NCI-H774 (cell line): ENCODE measurements at places on chromosomes 2 and 18.

DNA sequence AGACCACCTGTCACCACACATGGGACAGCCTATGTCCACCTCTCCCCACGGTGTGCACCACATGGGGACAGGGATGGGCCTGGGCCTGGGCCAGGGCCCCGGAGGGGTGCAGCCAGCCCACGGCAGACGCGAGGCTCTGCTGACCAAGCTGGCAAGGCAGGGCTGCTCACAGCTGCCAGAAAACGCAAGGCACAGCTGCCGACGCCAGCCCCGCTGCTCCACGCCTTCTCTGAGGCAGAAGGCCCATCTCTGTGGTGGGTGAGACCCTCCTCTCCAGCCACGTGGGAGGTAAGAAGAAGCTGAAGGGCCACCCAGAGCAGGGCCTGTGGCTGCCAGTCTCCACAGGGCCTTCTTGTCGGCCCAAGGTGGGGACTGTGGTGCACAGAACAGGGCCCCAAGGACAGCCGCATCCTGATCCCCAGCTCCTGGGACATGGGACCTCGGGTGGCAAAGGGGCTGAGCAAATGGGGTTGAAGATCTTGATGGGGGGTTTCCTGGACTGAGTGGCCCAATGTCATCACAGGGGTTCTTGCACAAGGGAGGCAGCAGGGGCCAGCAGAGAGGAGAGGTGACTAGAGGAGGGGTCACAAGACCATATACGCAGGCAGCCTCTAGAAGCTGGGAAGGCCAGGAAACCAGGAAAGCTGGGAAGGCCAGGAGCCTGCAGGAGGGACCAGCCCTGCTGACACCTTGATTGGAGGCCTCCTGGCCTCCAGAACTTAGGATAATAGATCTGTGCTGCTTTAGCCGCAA, 72.3 kb downstream of the NDUFA10 start:
- DNase-seq: no peak

- no peak for DNase-seq
These were observed 22.1 kb upstream of the CNGA3 start for GRCh38 chr2:98324181-98324580.

GRCh38 chr2:70029814-70030409, 57.4 kb upstream of the PCBP1 start:
- DNase-seq: no peak

DNA sequence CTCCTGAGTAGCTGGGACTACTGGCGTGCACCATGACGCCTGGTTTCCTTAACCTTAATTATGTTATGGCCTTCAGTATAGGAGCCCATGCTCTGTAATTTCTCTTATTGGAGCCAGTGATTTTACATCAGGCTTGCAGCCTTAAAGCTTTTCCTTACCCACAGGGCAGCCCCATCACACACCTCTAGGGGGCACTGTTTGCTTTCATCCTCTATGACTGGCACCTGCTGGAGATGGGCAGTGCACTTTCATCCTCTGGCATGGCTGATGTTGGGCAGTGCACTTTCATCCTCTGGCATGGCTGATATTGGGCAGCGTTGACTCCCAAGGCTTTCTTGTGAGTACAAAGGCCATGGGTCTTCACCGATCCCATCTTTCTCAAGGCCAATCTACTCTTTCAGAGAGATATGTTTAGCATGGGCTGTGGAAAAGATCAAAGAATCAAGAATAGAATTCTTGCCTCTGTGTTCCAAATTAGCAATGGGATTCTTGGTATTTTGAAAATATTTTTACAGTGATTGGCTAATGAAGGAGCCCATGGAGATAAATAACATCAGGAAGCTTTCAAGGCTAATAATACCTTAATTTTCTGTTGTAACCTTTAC, 80.7 kb upstream of the MEX3C start:
- DNase-seq: peak; percentile 29

GRCh38 chr2:25341011-25341727, 556 bp downstream of the DNMT3A start:
- DNase-seq: peak; percentile 50
